A549 treated with ZK216348 at 1 μM for 4 hours (cell line): ENCODE measurements at places on chromosomes 2 and 18. TPM values are rescaled to one million over a fixed set of nuclear protein-coding genes. Genes with fewer than 3 reads are reported as not detected.

The UGT1A10 gene
- 0.18 to 0.52 TPM (median 0.23 TPM) in 3 of 5 replicates, not detected in the others for total RNA-seq

The ZAP70 gene
- not detected in 5 replicates for total RNA-seq

The ABCG5 gene
- not detected in 5 replicates for total RNA-seq

The ONECUT2 gene
- 0.32 to 0.48 TPM (median 0.38 TPM) in 5 replicates for total RNA-seq

The RGPD3 gene
- 0.11 to 0.20 TPM (median 0.14 TPM) in 5 replicates for total RNA-seq

The CCDC85A gene
- total RNA-seq, result 0.12 to 0.28 TPM (median 0.17 TPM) in 5 replicates

The COQ10B gene
- 14.6 to 19.4 TPM (median 18.0 TPM) in 5 replicates for total RNA-seq

The SLC16A14 gene
- total RNA-seq, result 0.64 to 1.0 TPM (median 0.99 TPM) in 5 replicates

The EVA1A gene
- total RNA-seq, result 6.2 to 10.3 TPM (median 8.2 TPM) in 5 replicates

The SPC25 gene
- total RNA-seq, result 15.2 to 25.5 TPM (median 20.1 TPM) in 5 replicates

The GYPC gene
- not detected in 5 replicates for total RNA-seq

The IHH gene
- 0.25 to 0.47 TPM (median 0.37 TPM) in 4 of 5 replicates, not detected in the other for total RNA-seq

The CETN1 gene
- not detected in 5 replicates for total RNA-seq

The STAT4 gene
- 3.3 to 5.7 TPM (median 4.1 TPM) in 5 replicates for total RNA-seq

The KRTCAP3 gene
- total RNA-seq, result 0.64 to 0.94 TPM (median 0.74 TPM) in 5 replicates

The MRO gene
- total RNA-seq, result 0.13 to 0.26 TPM (median 0.23 TPM) in 5 replicates

The LCT gene
- 0.04 to 0.06 TPM in 2 of 5 replicates, not detected in the others for total RNA-seq

The SPIRE1 gene
- total RNA-seq, result 13.0 to 24.2 TPM (median 17.3 TPM) in 5 replicates

The DPY30 gene
- total RNA-seq, result 93.8 to 122 TPM (median 113 TPM) in 5 replicates

The ALLC gene
- not detected in 5 replicates for total RNA-seq

The SLC25A52 gene
- 0.13 TPM in 1 of 5 replicates, not detected in the others for total RNA-seq

The M1AP gene
- not detected in 5 replicates for total RNA-seq

The NR4A2 gene
- total RNA-seq, result 1.4 to 3.8 TPM (median 2.1 TPM) in 5 replicates

The TTN gene
- under 0.01 to 0.01 TPM (median under 0.01 TPM) in 5 replicates for total RNA-seq

The IGFBP5 gene
- 0.08 to 0.24 TPM (median 0.20 TPM) in 5 replicates for total RNA-seq

The BOK gene
- total RNA-seq, result 20.2 to 39.7 TPM (median 33.8 TPM) in 5 replicates

The PTPN4 gene
- 12.6 to 23.4 TPM (median 17.2 TPM) in 5 replicates for total RNA-seq

The RAB6C gene
- not detected in 5 replicates for total RNA-seq

The TBR1 gene
- not detected in 5 replicates for total RNA-seq

The SLC35F5 gene
- total RNA-seq, result 25.3 to 57.3 TPM (median 44.0 TPM) in 5 replicates

The CPO gene
- 0.13 TPM in 1 of 5 replicates, not detected in the others for total RNA-seq

The GATA6 gene
- 1.5 to 2.4 TPM (median 1.7 TPM) in 5 replicates for total RNA-seq

The COPS7B gene
- 32.5 to 44.3 TPM (median 40.2 TPM) in 5 replicates for total RNA-seq
